ENCODE measurements at places on chromosomes 4 and X.
A peak's percentile ranks its signal among the peaks of the same experiment; 100 is the strongest.

GRCh38 chr4:40737879-40738278 lies 11.9 kb upstream of the NSUN7 start:
- no peak for DNase-seq

- DNase-seq = no peak
These were observed 175.4 kb upstream of the MBNL3 start for GRCh38 chrX:132664273-132664672.

- no peak for DNase-seq
These were observed 74.9 kb downstream of the METTL14 start for GRCh38 chr4:118760092-118760491.

DNA sequence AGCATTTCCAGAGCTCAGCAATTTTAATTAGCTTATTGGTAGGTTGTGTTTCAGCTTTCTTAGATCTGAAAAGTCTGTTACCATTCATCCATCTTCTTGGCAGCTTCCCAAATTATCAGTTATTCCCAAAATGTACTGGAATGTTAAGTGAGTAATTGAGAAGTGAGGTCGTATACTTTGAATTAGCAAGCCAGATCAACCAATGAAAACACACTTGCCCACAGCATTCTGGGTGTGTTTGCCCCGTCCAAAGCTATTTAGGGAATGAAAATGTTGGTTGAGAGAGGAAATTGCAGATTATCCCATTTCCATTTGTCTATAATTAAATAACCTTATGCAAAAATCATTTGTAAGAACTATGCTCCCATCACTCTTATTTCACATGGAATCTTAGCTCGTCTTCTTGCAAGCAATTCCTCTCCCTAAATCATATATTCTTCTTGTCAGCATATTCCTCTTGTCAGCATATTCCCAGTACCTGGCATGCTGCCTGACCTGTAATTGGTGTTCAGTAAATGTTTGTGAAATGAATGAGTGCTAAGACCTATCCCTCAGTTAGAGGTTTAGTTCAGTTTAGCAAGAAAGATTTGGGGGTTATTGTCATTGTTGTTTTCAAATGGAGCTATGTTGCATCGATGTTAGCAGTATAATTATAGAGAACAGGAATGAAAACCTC lies 23.3 kb upstream of the ANTXR2 start:
- DNase-seq = no peak

GRCh38 chr4:101020956-101021355 lies 326.4 kb downstream of the PPP3CA start:
- peak; percentile 58 for DNase-seq

- DNase-seq = no peak
These were observed 86.9 kb upstream of the SHISA3 start for GRCh38 chr4:42310358-42310757.

DNA sequence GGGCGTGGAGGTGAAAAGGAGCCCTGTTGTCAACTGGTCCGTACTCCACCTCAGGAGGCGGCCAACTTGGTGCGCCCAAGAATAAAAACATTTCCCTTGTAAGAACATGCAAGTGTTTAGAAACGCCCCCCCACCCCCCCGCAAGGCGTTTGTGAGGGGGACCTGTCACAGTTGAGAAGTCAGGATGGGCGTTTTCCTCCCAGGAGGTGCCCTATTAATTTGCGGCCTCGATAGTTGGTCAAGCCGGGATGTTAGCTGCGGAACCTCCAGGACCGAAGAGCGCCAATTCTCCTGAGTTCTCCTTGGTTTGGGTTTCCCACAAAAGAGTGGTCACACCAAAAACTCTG lies 651 bp upstream of the SAP30 start:
- no peak for DNase-seq

GRCh38 chr4:123477711-123478209 lies 81.2 kb downstream of the SPRY1 start:
- DNase-seq = no peak

DNA sequence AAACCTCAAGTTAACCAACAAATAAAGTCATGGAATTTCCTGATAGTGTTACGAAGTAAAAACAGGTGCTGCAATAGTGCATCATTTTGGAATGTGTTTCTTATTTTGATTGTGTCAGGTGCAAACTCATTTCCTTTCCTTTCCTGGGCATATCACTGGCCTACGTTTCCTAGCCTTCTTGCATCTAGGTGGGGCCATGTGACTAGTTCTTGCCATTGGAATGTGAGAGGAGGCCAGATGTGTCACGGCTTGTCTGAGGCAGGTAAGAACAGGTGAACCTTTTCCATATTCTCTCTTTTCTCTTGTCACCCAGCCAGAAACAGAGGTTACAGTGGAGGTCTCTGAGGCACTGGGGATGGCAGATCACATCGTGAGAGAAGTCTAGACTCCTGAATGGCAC lies 868.0 kb downstream of the RPA4 start:
- DNase-seq = no peak

- no peak for DNase-seq
These were observed 55.4 kb upstream of the SLC10A7 start for GRCh38 chr4:146577111-146577510.

GRCh38 chrX:149372866-149373265 lies 132.2 kb downstream of the IDS start:
- no peak for DNase-seq

- no peak for DNase-seq
These were observed 36.4 kb downstream of the TMEM131L start for GRCh38 chr4:153502584-153502983.

GRCh38 chrX:137432609-137433008 lies 133.3 kb upstream of the ZIC3 start:
- DNase-seq = no peak

- DNase-seq = no peak
These were observed 1342.4 kb upstream of the TENM3 start for GRCh38 chr4:180900781-180901180.

- no peak for DNase-seq
These were observed 24.9 kb downstream of the EFNB1 start for GRCh38 chrX:68853665-68854251.

GRCh38 chr4:159227984-159228383 lies 125.1 kb downstream of the RAPGEF2 start:
- DNase-seq = no peak

DNA sequence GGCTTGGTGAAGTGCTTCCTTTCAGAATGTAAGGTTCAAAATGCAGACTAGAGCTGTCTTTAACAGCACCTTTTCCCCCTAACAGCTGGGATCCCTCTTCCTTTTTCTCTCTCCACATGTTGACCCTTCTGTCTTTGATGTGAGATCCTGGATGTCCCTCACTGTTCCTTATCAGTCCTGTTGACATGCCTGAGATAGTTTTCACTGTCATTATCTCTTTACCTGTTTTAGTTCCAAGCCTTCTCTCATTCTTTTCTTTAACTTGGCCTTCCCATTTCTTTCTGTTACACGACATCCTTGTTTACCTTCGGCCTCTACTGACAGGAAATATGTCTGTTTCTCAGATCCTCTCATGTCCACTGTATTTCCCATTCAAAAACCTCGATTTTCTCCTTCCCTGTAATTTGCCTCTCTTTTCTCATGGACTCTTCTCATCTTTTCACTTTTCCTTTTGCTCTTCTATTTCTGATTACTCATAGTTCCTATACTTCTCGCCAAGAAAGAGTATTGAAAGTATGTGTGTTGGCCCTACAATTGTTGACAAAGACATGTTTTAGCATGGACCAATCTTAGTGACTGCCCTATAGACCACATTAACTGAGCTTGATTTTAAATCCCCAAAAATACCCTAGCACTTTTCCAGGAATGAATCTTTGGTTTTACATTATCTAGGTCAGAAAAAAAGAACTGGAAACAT lies 1.2 kb upstream of the SOWAHB start:
- no peak for DNase-seq

DNA sequence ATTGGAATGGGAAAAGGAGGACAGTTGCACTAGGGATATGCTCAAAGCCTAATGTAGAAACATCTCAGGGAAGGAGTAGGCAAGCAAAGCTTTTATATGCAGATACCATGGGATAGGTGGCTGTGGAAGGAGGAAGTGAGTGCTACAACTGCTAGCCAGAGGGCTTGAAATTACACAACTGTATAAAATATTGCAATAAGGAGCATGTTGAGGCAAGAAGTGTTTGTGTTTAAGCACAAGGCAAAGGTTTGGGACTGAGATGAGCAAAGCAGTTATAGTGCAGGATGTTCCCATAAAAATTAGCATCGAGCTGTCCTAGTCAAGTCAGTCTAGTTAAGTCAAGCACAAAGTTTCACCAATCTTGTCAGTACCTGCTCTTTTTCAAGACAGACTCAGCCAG lies 35.6 kb upstream of the DCAF8L1 start:
- DNase-seq = no peak

DNA sequence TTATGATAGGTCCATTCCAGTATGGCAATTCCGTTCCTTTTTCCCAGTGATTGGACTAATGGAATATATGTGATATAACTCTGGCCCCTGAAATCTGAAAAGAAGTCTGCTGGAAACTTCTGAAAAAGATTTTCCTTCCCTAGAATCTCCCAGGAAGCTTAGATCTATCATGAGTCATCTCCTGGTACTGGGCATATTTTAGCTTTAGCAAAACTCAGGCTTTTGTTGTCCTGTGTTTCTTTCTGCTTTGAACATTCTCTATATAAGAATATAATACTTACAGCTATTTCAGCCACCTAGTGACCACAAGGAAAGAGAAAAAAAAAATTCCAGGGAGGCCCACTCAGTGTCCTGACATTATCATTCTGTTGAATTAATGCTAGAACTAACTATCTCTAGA lies 597.2 kb upstream of the GRIA3 start:
- DNase-seq = no peak

DNA sequence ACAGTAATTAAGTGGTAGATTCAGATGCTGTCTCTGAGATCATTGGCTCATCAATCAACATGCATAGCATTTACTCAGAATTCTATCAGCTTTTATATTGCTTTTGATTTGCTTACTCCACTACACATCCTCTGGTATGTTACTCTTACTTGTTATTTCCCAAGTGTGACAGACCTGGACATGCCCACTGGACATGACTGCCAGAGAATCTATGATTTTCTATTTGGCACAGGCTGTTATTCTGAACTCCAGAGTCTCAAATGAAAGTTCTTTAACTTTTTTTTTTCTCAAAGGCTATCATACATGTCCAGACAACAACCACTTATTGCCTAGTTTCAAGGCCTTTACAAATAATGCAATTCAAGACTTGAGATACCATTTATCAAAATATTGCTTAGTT lies 116.1 kb upstream of the ARHGAP24 start:
- DNase-seq = no peak

- no peak for DNase-seq
These were observed 474.8 kb upstream of the SLIT2 start for GRCh38 chr4:19776929-19777328.

DNA sequence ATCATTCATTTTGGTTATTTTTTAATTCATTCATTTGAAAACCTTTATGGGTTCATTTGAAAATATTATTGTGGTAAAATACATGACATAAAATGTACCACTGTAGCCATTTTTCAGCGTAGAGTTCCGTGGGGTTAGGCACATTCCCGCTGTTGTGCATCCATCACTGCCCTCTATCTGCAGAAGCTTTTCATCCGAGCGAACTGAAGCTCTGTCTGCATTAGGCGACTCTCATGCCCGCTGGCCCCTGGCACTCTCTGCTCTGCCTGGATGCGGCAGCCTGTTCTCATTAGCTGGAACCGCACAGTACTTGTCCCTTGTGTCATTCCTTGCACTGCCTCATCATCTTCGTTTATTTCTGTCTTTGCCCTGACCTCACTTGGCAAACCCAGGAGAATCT lies 17.5 kb downstream of the CFAP99 start:
- no peak for DNase-seq

DNA sequence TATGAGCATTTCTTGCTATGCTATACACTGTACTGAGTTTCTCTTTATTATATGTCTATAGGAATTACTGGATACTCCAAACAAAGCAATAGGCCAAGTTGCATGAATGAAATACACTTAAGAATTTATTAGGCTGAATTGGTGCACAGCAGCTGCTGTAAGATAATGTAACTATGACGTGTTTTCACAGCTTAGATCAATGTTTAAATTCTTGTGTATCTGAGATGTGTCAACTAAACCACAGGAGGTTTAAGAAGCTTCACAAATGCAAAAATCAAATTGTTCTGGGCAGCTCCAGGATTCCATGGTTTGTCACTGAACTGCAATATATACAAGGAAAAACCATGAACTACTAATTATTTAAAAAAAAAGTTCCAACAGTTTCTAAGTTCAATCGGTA lies 156.7 kb downstream of the MAPK10 start:
- no peak for DNase-seq

DNA sequence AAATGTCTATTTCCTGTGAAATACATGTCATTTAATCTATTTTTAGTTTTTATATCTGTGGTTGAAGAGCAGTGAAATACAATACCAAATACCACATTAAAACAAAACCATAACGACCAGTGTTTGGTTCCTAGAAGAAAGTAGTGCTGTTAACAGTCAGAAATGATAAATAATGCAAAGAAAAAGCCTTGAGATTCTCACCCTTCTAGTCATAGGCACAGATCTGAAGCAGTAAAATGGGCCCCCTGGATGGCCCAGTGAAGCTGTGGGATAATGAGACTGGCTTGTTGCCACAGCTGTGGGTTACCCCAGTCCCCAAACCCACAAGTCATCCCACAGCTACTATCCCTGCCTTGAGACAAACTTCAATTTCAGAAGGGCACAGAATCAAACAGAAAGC lies 137.3 kb upstream of the RPL34 start:
- DNase-seq = peak; percentile 5

DNA sequence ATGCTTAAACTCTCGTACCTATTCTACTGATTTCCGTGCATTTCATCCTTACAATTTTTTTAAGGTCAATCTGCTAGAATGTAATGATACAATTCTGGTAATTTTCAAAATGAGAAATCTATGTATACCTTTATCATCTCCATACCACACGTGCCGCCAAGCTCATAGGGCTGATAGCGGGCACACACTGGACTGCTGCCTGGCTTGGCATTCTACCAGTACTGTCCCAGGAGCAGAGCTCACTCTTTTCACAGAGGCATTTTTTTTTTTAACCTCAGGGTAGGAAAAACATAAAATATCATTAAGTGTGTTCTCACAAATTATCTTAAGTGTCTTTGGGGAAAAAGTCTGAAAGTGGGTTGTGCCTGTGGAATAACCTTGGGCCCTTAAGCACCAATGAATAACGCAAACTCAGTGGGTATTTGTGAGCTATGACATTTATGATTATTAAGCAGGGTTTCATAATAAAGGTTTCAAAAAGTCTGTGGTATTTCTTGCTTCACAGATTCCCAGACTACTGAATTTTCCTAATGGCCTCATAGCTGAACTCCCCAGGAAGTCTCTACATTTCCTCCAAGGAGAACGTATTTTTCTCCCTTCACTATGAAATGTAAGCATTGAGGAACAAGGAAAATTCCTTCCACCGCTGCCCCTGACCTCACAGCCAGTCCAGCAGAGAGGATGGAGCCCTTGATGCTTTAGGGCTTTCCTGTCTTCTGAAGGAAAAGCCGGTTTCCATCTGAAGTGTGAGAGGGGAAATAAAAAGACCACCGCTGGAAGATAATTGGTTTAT lies 125.2 kb downstream of the ELOVL6 start:
- no peak for DNase-seq

- no peak for DNase-seq
These were observed 46.5 kb downstream of the NEIL3 start for GRCh38 chr4:177356206-177356605.

GRCh38 chr4:37946503-37947179 lies 13.6 kb upstream of the PTTG2 start:
- DNase-seq = no peak
